WTC11 (cell line): ENCODE measurements at places on chromosomes 7 and 10. TPM values are rescaled to one million over a fixed set of nuclear protein-coding genes. Genes with fewer than 3 reads are reported as not detected.

DNA sequence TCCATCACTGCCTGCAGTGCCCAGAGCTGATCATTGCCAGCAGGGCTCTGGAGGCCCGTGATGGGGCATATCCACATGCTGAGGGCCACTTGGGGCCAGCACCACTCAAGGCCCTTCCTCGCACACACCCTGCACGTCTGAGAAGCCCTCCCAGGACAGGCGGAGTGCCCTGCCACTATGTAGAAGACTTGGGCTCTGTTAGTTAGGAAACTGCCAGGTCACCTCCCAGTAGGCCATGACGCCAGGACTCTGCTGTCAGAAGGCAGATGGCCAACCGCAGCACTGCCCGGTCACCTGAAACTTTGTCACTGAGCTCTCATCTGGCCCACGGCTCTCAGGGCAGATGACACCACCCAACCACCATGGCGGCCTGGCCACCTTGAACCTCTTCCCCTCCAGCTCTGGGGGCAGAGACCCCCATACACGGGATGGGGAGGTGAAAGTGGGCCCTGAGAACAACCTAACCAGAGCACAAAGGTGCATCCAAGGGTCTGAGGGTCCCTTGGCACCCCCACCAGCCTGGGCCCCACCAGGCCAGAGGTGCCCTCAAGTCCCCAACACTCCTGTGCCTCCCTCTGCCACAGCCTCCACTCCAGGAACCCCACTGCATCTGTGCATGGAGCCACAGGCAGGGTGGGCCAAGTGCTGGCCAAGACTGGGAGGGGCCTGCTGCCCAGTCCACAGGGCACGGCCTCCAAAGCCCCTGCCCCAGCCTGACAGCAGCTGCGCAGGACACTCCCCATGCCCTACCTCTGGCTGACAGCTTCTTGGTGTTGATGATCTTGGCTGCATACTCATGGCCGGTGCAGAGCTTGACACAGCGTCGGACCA is 41.8 kb downstream of the CAMK2B start:
- peak; percentile 6 for DNase-seq

ITIH5 gene
- 3.1 to 3.8 TPM (median 3.6 TPM) in 3 replicates for total RNA-seq

DNA sequence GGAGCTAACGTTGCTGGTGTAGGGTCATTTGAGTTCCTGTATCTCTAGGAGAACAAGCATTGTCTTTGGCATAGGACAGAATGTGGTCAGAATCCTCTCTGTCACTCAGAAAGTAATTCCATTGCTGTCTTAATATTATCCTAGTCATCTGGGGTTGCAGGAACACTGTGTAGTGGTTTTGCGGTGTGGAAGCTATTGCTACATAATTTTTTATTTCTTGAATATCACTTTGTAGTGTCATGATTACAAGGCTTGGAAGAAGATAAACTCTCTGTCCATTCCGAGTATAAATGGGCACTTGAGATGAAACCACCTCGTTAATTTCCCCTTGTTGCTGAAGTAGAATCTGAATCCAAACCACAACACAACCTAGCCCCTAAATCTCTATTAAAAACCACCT is 919.2 kb downstream of the LRMDA start:
- no peak for DNase-seq

DNA sequence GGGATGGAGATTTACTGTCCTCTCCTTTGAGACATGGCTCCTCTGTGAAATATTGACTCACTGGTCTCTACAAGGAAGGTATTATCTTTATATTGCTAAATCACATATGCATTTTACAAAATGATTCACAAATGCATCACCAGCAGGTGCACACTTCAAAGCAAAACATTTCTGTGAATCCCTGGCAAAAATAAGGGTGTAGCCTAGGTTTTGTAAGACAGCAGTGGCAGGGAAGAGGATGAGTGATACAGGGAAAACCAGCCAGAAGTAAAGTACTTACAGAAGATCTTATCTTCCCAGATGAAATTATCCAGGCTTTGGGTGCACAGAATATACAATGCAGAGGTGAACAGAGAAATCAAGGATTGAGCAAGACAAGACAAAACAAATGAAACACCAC is 1094.6 kb downstream of the GATA3 start:
- no peak for DNase-seq

- DNase-seq, result no peak
Observed at GRCh38 chr10:69172241-69172982, 7.6 kb upstream of the SUPV3L1 start.

CYP3A5 gene
- total RNA-seq, result 0.39 to 0.78 TPM (median 0.76 TPM) in 3 replicates

DNA sequence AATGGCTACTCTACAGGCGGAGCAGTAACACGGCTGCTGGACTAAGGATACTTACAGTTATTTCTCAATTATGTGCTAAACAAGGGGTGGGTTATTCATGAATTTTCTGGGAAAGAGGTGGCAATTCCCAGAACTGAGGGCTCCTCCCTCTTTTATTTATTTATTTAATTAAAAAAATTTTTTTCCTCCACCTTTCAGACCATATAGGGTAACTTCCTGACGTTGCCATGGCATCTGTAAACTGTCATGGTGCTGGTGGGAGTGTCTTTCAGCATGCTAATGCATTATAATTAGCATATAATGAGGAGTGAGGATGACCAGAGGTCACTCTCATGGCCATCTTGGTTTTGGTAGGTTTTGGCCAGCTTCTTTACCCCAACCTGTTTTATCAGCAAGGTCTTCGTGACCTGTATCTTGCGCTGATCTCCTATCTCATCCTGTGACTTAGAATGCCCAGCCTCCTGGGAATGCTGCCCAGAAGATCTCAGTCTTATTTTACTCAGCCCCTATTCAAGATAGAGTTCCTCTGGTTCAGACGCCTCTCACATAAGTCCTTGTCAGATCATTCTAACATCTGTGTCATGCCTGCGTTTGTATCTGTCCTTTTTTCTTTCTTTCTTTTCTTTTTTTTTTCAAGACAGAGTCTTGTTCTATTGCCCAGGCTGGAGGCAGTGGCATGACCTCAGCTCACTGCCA is 15.9 kb upstream of the STOX1 start:
- DNase-seq, result no peak

GRCh38 chr10:132066186-132066585 is 440 bp downstream of the JAKMIP3 start:
- DNase-seq, result no peak

BLVRA gene
- total RNA-seq, result 31.9 to 35.5 TPM (median 33.7 TPM) in 3 replicates

DNA sequence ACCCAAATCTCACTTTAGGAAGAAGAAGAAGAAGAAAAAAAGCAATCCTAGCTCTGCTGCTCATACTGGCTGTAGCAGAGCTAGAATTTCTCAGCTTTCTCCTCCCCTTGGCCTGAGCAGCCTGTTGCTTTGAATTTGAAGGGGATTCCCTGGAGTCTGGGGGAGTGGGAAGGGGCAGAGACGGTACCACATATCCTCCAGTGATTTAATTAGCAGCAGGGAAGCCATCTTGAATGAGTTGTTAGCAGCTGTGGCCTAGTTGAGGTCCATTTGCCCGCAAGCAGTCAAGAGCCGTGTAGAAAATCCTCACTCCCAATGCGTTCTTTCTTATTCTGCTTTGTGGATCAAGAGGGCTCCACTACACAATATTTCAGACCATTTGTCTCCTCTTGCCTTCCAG is 16.5 kb downstream of the PDE6C start:
- no peak for DNase-seq

MICALL2 gene
- 13.6 to 15.7 TPM (median 14.1 TPM) in 3 replicates for total RNA-seq

DNA sequence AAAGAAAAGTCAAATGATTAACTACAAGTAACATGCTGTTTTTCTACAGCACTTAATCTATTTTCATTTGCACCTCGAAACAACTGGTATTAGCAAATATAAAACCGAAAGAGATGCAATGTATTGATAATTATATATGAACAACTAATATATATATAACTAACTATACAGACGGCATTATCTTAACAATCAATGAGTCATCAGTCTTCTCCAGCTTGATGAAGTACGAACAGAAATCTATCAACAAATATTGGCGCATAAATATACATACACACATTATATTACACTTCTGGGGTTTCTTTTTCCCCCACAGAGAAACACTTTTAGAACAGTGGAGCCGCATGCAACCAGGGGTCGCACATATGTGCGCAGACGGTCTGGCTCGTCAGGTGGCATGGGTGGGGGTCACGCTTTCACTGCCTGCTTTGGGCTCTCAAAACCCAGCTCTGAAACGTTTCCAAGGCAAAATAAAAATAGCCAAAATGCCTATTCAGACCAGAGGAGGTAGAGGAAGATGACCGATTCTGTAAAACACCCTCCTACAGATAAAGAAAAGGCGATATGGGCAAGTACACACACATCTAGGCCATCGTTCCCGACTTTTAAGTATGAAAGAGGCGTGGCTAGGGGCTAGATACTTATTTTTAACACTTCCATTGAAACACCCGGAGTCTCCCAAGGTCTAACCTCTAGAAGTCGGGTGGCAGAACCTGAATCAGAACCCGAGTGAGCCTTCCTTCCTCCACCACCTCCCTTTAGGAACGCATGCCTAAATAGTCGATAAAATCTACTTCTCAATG is 1.7 kb downstream of the ARHGAP12 start:
- DNase-seq, result no peak

FAS gene
- total RNA-seq, result 2.1 to 4.1 TPM (median 3.3 TPM) in 3 replicates

MSMB gene
- total RNA-seq, result not detected in 3 replicates

- DNase-seq, result no peak
Observed at GRCh38 chr7:27950123-27950522, 210.2 kb downstream of the TAX1BP1 start.

DNA sequence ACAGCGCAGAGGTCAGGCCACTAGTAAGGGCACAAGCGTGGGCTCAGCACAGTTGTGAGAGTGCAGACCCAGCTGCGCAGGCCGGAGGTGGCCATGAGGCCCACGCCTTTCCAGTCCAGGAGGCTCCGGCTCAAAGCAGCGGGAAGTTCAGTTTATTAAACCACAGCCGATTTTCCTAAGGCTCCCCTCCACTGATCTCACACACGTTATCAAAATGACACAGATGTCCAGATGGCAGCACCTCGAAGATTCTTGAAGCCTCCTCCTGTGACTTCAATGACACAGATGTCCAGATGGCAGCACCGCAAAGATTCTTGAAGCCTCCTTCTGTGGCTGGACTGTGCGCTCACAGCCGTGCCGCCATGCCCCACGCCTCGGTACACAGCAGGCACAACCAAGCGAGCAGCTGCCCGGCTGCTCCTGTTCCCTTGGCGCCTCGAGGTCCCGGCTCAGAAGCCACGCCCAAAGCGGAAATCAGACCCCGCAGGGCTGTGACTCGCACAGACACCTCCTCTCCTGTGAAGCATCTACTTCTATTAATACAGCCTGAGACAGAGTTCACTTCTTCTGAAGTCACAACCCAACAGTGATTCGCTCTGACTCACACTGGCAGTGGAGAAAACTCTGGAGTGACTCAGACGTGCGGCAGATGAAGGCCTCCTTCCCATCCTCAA is 122.7 kb downstream of the MAD1L1 start:
- no peak for DNase-seq

CNPY1 gene
- 0.09 TPM in 2 of 3 replicates, not detected in the other for total RNA-seq

DNA sequence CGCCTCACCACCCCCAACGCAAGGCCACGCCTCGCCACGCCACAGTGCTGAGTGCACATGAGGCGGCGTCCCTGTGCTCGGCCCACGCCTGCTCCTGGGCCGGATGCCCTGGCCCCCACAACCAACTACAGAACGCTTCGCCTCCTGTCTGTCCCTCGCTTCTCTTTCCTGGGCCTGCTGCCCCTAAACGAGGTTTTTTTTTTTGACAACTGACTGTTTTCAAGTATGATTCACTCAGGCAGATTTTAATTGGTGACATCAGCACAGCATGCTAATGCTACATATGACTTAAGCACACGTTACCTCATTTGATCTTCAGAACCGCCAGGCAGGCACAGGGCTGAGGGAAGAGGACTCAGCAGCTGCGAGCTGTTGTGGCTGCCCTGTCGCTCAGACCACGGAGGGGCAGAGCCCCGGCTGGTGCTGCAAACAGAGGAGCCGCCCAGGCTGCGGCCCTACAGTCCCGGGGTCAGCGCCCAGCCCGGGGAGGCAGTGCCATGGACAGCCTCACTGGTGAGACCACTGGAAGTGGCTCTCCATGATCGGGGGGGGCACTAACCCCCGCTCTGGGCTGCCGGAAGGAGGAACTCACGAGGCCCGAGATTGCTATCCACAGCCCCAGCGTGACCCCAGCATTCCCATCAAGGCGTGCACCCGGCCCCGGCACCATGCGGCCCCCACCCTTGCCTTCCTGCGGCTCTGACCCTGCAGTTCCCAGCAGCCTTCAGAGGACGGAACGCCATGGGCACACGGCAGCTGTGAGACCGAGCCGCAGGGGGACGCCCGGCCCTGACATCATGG is 212.8 kb downstream of the MAD1L1 start:
- DNase-seq, result no peak
